ENCODE measurements at places on chromosomes 11 and 22. TPM values are rescaled to one million over a fixed set of nuclear protein-coding genes. Genes with fewer than 3 reads are reported as not detected.

The FOSL1 gene
- total RNA-seq = 3.5 TPM

DNA sequence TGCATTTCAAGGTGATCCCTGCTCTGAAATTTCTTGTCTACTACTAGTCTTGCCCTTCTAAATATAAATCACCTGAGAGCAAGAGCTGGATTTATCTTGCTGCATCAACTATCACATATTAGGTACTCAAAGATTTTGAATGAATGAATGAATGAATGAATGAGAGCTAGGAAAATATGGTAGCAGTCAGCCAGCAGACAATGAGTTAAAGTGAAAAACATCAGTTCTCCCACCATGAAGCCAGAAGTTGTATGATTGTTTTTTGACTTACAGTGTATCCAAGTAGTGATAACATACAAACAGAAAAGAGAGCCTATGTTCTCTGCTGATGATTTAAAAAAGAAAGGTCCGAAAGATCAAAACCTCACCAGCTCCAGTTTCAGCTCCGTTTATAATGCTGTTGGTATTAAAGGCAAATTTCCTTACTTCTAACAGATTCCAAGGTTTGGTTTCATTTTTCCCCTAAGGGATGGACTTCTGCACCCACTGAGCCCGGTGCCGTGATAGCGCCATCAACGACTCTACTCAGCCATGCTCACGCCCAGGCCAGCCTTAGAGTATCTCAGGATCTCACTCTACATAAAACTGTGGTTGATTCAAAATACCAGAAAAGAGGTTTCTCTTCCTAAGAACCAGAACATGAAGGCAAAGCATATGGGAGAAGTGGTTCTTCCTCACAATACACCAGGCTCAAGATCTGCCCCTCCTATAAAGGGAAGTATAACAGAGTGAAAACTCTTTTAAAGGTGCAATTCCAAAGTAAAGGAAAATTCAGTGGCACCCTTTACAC is 92.0 kb downstream of the SGSM3 start:
- DNase-seq = no peak

The C11orf16 gene
- total RNA-seq = not detected

The CRACR2B gene
- 14.6 TPM for total RNA-seq

The CLNS1A gene
- total RNA-seq = 84.7 TPM

GRCh38 chr11:3014943-3015342 is 22.8 kb upstream of the NAP1L4 start:
- no peak for DNase-seq

DNA sequence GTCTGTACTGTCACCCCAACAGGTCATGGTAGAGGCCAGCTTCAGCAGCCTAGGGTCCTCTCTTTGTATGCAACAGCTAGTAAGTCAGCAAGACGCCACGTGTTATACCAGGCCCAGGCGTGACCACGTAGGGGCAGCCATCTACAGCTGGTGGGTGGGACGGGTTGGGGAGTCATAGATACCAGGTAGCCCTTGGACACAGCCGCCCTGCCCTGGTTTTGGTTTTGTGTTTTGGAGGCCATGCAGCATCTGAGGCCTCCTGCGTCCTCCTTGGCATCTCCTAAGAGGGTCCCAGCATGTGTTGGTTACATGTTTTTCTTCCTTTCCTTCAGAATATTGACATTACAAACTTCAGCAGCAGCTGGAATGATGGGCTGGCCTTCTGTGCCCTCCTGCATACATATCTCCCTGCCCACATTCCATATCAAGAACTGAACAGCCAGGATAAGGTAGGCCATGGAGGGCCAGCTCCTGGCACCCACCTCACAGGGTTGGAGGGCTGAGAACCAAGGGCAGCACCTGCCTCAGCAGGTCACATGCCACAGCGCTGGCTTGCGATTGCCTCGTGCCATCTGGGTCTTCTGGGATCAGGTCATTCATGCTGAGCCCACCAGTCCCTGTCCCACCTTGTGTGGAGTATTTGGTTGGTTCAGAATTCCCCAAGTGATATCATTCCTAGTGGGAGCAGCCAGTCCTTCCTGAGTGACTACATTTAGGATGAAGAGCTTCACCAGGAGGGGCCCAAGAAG is 16.0 kb upstream of the ADORA2A start:
- no peak for DNase-seq

DNA sequence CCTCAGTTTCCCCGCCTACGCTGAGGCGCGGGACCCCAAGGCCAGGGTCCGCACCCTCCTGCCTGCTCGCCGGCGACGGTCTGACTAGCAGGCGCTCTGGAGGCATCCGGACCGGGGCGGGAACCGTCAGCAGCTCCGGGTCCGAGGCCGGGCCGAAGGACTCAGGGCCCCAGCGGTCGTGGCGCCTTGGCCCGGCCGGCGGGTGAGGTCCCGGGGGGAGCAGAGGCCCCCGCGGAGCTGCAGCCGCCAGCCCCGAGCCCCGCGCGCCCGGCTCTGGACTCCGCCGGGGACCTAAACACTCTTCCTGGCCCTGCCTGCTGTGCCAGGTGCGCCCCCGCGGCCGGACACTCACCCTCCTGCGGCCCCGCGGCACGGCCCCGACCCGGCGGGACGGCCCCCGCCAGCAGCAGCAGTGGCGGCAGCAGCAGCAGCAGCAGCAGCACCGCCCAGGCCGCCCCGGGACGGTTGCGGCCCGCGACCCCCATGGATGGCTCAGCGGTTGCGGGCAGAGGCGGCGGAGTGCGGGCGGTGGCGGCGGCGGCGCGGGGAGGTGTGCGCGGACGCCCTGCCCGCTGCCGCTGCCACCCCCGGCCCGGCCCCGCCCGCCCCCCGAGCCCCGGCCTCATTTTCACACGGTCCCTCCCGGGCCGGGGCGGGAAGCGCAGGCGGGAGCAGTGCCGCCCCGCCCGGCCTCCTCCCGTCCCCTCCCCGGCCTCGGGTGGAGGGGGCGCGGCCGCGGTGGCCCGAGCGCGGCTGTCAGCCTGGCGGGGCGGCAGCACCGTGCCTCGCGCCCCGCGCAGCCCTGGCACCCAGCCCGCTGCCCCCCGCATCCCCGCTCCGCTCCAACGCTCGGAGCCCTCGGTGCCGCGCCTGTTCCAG is at the start of gene SCUBE2:
TSS of gene SCUBE2 (minus strand) at position 556 of the 879 bp plus-strand sequence. CDS start at position 485, 71 bp downstream.
- no peak for DNase-seq

- no peak for DNase-seq
Measured at GRCh38 chr22:46239261-46240048, 10.6 kb downstream of the CDPF1 start.

DNA sequence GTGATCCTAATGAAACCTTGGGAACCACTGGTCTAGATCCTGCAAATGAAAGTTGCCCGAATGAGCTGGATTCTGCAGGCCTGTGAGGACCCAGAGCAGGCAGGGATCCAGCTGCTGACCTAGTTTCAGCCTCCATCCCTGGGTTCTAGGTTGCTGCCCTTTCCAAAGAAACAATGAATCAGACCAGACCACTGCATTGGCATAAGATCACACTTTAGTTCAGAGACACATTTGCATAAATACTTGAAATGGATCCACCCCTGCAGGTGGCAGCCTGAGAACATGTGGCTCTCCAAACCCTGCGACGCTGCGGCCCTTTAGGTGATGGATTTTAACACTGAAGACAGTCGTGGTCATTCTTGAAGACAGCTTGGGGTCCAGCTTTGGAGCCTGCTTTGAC is 23.7 kb downstream of the ADAMTS8 start:
- no peak for DNase-seq

GRCh38 chr11:105732611-105733010 is 122.7 kb downstream of the GRIA4 start:
- no peak for DNase-seq

DNA sequence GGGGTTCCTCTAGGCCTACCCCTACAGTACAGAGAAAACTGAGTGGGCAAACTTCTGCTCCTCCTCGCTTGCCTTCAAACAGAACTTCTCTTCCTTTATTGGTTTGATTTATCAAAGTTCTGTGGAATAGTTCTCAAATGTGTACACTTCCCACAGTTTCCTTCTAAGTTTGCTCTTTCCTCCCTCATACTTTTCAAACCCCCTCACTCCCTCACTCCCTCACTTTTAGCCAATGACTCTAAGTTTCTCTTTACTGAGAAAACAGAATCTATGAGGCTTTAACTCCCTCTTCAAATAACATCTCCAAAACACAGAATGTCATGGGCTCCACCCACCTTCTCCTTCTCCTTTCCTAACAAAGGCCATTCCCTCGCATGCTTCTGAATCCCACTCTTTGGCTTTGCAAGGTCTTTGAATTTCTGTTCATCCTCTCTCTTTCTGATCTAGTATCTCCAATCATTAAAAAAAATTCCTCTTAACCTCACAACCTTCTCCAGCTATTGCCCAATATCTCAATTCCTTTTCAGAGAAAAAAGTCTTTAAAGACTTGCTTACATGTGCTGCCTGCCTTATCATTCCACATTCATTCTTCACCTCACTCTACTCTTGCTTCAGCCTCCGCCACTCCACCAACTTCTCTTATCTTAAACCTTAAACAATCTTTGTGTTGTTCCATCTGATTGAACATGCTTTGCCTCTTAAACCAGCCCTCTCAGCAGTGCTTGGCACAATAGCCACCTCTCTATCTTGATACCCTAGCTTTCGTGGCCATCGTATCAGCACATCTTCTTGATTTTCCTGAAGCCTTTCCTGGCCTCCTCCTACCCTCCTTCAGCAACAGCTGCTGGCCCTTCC is 57.2 kb downstream of the DDI1 start:
- no peak for DNase-seq

DNA sequence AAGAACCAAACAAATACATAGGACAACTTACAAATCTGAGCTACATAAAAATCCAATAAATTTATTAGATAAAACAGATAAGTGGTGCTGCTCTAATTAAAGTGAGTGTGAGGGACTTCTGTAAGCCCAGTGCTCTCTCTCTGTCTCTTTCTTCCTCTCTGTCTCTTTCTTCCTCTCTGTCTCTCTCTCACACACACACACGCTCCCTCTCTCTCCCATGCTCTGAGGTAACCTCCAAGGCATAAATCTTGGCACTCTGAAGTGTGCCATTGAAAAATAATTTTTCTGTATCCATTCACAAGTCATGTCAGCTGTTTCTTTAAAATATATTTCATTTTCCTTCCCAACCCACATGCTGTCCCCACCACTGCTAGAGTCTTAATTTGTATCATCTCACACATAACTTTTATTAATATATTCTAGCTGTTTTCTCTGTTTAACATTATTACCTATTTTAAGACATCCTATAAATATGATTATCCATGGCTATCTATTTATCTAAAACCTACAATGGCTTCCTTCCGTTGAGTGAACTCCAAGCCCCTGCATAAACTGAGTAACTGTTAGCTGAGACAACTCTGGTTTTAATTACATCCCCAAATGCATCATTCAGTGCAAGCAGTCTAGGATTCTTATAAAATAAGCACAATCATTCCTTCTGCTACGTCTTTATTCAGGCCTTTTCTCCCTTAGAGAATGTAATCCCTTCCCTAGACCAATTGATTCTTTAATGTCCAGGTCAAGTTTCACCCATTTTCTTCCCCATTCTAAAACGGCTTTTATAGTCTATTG is 57.4 kb upstream of the SLC5A12 start:
- DNase-seq = no peak
